ENCODE measurements at places on chromosomes 13 and 19.

GRCh38 chr13:102872531-102872930, 26.7 kb downstream of the ERCC5 start:
- no peak for DNase-seq

DNA sequence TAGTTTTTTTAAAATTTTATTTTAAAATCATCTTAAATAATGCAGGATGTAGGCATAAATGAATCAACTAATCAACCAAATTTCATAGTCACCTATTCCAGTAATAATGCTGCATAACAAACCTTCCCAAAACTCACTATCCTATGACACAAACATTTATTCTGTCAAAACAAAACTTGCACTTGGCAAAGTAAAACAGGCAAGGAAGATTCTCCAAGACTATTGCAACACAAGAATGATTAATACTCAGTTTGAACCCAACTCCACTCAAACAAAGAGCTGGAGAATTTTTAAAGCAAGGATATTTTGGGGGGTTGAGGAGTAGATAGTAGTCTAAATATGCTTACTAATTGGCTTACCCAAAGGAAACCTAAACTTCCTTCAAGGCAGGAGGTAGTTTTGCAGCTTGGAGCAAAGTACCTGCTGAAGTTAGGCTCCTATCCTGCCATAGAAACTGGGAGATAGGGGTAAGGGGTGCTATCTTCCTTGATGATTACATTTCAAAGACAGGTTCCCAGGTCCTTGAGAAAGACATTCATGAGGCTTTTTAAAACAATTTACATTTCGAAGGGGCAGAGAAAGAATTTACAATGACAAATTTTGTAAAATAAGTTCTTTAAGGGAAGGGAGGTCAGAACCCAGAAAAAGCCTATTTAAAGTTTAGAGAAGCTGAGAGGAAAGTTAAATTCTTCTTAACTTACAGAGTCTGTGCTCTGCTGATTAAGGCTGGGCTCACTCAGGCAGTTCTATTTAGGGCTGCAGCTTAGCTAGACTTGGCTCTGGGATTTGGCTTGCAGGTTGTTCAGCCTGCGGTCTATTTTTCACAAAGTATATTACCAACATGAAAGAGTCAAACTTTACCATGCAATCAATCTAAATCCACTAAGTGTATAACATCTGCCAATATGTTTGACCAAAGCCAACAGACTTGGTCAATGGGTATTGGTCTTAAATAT, 549.0 kb downstream of the KCTD12 start:
- peak; percentile 3 for DNase-seq

GRCh38 chr13:49927755-49928154, 8.4 kb downstream of the SPRYD7 start:
- no peak for DNase-seq

GRCh38 chr19:28176193-28176592, 1036.8 kb downstream of the UQCRFS1 start:
- DNase-seq, result no peak

- no peak for DNase-seq
Observed at GRCh38 chr13:52832313-52832712, 16.1 kb downstream of the PCDH8 start.

DNA sequence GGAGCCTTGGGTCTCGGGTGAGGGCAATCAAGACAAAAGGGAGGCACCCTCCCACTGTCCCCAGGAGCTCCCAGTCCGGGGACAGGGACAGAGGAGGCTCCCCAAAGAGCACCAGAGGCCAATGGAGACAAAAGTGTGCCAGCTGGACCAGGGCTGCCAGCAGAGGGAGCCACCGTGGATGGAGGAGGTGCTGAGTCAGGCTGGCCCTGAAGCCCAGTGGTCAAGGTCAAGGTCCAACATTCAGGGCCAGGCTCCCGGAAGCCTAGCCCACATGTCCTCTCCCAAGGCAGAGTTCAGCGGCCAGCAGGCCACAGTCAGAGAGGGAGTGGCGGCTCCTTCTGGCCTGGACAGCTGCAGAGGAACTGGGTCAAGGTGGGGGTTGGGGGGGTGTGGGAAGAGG, 8.4 kb downstream of the COL5A3 start:
- no peak for DNase-seq

DNA sequence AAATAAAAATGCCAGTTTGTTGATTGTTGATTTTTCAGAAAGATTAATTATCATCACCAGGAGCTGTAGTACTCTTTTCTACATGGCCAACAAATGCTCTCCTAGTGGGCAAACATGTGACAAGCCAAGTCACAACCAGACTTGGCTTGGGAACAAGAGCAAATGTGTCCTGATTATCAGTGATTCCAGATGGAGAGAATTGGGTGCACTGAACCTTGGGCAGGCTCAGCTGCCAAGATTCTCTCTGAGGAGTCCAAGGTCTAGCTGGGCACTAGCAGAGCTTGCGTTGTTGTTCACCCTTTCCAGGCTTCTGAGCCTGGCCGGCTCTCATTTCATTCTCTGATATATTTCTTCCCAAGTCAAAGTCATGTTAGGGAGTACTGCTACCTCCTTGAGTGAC, 27.3 kb upstream of the GPI start:
- DNase-seq, result no peak

GRCh38 chr13:38386421-38386820, 36.8 kb downstream of the UFM1 start:
- DNase-seq, result no peak

DNA sequence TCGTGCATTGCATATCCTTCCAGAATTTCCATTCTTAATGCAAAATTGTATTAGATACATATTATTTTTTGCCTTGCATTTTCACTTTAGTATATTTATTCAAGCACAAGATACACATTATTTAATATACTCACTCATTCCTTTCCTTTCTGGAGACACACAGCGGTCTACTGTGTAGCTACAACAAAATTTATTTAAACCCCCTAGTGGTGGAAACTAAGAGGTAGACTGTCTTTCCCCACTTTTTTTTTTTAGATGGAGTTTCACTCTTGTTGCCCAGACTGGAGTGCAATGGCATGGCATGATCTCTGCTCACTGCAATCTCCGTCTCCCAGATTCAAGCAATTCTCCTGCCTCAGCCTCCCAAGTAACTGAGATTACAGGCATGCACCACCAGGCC, 2040.3 kb upstream of the PCDH20 start:
- DNase-seq, result no peak

DNA sequence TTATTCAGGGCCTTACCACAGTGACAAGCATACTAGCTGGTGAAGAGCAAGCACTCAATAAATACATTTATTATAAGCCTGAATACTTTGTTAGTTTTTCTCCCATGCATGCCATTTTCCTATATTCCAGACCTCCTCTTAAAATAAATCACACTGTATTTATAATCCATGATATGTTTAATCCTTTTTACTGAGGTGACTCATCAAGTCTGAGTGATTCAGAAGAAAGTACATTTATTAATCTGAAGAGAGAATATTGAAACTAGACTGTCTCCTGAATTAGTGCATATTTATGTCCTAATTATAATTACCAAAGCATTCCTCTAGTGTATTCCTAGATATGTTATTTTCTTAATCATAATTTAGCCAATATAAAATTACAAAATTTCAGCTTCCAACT, 323.3 kb downstream of the NALCN start:
- DNase-seq, result no peak

DNA sequence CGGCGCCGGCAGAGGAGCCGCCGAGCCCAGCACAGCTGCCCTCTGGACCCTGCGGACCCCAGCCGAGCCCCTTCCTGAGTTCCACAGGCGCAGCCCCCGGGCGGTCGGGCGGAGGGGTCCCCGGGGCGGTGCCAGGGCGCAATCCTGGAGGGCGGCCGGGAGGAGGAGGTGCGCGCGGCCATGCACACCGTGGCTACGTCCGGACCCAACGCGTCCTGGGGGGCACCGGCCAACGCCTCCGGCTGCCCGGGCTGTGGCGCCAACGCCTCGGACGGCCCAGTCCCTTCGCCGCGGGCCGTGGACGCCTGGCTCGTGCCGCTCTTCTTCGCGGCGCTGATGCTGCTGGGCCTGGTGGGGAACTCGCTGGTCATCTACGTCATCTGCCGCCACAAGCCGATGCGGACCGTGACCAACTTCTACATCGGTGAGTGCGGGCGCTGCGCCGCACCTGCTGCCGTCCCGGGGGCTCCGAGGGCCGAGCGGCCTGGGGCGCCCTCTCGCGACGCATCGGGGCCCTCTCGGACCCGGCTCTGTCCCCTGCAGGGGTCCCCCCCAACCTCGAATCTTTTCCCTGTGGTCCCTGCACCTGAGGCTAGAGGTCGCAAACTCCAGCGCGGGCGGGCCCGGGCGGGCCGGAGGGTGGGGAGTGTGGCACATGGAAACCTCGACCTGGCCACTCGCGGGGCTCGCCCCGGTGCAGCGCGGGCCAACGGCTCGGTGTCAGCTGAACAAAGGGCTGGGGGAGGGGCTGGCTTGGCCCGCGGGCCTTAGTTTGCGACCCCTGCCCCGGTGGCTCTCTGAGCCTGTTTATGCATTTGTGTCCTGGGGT, at the start of gene KISS1R:
Gene KISS1R (plus strand): TSS at position 11 of the 829 bp plus-strand sequence. CDS start 170 bp downstream, at position 181.
- peak; percentile 65 for DNase-seq

GRCh38 chr13:52929846-52930245, 81.4 kb upstream of the PCDH8 start:
- no peak for DNase-seq

- no peak for DNase-seq
Observed at GRCh38 chr13:44932850-44933251, 56.4 kb downstream of the NUFIP1 start.

DNA sequence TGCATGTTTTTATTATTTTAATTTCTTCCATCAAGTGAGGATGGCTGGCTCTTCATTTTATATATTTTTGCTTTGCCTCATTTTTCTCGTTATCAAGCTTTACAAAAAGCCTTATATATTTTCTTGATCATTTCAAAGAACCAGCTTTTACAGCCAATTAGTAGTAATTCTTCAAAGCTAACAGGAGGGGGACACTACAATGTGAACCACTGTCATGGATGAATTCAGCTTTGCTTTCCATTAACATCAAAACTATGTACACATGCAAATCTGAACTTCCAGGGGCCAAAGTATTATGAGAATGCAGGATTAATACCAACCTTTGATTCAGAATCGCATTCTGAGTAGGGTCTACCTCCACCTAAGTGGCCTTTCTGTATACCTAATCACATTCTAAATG, 11.1 kb downstream of the UQCRFS1 start:
- DNase-seq, result no peak

- no peak for DNase-seq
Observed at GRCh38 chr13:111629926-111630325, 309.5 kb downstream of the TEX29 start.

DNA sequence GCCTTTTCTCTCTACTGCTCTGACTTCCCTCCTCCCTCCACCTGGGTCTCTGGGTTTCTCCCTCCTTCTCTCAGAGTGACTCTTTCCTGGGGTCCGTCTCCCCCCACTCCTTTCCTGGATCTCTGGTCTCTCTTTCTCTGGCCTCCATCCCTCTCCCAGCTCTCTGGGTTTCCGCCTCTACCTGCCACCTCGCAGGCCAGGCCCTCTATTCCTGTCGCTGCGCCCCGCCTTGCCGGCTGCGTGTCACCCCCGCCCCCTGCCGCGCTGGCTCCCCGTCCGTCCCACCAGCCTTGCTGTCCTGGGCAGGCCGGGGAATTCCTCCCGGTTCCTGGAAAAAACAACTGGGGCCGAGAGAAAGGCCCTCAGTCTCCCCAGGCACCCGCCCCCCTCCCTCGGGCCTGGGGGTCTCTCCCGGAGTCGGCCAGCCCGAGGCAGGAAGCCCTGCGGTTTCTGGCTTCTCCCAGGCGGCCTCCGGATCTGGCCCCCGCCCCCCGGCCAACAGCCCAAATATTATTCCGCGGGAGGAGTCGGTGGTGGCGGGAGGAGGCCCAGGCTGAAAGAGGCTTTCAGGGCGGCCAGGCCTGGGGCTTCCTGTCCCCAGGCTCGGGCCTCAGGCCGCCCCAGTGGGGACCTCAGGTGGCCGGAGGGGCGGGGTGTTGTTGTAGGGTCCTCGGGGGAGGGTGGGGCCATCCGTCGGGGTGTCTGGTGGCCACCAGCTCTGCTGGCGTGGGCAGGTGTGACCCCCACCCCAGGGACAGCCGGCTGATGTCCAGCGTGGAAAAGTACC, 9.3 kb downstream of the IRF2BP1 start:
- no peak for DNase-seq

GRCh38 chr19:16496613-16496983, 404 bp downstream of the C19orf44 start:
- DNase-seq, result no peak

DNA sequence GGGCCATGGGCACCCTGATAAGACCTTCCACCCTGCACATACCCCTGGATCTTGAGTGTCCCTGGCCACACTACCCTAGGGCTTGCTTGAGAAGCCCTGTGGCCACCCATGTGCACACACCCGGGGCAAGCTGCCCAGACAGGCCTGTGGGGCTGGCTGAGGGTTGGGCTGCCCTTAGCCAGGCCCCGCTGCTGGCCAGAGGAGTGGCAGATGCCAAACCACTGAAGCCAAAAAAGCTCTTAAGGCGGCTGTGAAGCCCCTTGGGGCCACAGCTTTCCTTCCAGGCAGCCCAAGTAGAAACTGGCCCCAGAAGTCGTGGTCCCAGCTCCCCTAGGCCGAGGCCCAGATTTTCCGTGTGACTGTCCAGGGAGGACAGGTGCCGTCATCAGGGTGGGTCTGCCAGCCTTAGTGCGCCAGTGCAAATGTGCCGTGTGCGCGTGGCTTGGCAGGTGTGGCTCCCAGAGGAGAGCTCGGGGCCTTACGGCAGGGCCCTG, 14.8 kb downstream of the CEBPG start:
- DNase-seq, result no peak

DNA sequence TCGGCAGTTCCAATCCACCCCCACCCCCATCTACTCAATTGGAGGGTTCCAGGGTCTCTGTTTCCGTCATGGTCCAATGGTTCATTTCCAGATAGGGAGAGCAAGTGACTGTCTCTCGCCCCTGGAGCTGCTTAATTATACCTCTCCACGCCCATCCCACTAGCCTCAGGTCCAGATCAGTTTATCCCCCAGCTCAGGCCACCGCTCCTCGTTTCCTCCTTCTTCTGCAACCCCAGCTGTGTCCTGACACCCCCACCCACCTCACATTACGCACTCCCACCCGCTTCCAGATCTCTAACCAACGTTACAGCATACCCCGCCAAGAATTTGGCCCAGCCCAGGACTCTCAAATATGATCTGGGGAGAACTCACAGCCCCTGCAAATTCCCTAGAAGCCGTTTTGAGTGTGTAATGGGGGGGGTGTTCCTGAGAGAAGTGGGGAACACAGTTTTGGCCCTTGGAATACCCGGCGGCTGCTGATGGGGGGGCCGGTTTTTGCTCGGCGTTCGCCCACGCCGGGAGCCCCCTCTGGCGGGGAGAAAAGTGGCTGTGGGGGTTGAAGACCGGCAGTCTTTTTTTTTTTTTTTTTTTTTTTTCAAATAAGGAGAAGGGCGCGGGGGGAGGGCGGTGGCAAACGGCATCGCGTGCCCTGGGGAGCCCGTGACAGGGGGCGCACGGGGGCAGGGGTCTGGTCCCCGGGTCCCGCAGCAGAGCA, 1.7 kb upstream of the PDE4A start:
- no peak for DNase-seq

- no peak for DNase-seq
Observed at GRCh38 chr19:1254530-1255185, 6.3 kb downstream of the MIDN start.
